ENCODE measurements at places on chromosomes 11 and 22. TPM values are rescaled to one million over a fixed set of nuclear protein-coding genes. Genes with fewer than 3 reads are reported as not detected.

GRCh38 chr11:112334381-112334780 is 73.7 kb upstream of the PLET1 start:
- no peak for DNase-seq
- H3K27ac ChIP-seq: no peak overlapping the region
- H3K27me3 ChIP-seq: no peaks in the 10 kb centered on the region
- no peaks in the 10 kb centered on the region for H3K36me3 ChIP-seq
- no peaks in the 10 kb centered on the region for H3K4me1 ChIP-seq
- no peak overlapping the region for H3K4me3 ChIP-seq

GRCh38 chr22:21766691-21767462 is 31.3 kb upstream of the YPEL1 start:
- no peaks in the 10 kb centered on the region for H3K4me1 ChIP-seq
- H3K27ac ChIP-seq: peak overlapping the region; percentile 26
- peaks cover 100% of the 10 kb centered on the region for H3K36me3 ChIP-seq
- H3K27me3 ChIP-seq: no peaks in the 10 kb centered on the region
- DNase-seq: no peak

DNA sequence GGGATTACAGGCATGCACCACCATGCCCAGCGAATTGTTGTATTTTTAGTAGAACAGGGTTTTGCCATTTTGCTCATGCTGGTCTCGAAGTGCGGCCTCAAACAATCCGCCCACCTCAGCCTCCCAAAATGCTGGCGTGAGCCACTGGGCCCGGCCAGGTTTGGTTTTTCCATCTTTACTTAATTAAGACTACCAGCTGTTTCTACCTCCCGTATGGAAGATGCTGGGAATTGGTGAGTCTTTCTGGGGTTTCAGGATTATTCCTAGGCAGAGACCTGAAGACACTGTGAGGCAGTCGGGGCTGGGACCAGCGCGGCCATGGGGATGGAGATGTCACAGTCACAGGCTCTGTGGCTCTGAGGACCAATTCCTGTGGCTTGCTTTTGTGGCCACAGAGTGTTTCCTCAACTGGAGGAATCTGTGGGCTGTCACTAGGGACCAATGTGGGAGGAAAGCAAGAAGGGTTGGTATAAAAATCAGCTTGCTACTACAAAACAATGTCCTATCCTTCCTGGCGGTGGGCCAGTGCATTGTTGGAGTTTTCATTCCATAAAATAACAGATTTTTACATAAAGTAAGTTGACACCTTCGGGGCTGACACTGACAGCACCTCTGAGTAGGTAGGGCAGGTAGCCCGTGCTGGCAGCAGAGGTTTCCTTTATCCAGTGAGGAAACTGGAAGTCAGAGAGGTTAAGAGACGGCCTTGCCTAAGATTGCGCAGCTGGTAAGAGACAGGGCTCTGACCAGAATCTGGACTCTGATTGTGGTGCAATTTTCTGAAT is 8.4 kb upstream of the FTH1 start:
- DNase-seq: no peak
- H3K4me3 ChIP-seq: no peak overlapping the region
- no peak overlapping the region for H3K27ac ChIP-seq
- peaks cover 80% of the 10 kb centered on the region for H3K4me1 ChIP-seq

GRCh38 chr11:67371189-67371910 is 2.0 kb downstream of the CLCF1 start:
- peak overlapping the region; percentile 71 for H3K4me3 ChIP-seq
- peak; percentile 64 for DNase-seq
- no peaks in the 10 kb centered on the region for H3K36me3 ChIP-seq
- H3K4me1 ChIP-seq: peaks cover 67% of the 10 kb centered on the region
- peak overlapping the region; percentile 91 for H3K27ac ChIP-seq

- peak overlapping the region; percentile 79 for H3K27ac ChIP-seq
- H3K36me3 ChIP-seq: no peaks in the 10 kb centered on the region
- H3K4me3 ChIP-seq: peak overlapping the region; percentile 51
Observed at GRCh38 chr22:44668190-44668885, 33.7 kb upstream of the PRR5 start.

DNA sequence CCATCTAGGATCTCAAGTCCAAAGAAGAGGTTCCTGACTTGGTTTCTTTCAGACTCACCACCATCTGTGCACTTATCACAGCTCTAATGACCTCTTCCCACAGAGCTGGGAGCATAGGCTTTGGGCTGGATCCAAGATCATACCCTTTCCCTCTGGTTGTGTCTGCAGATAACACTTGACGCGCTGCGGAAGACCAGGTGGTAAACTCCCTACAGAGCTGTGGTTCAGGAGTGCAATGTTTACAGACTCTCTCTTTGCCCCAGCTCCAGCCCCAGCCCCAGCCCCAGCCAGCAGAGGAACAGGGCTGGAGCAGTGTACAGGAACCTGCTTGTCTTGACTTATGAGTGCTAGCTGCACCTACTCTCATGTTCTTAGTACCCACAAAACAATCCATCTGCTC is 274.4 kb upstream of the SYN3 start:
- no peaks in the 10 kb centered on the region for H3K27me3 ChIP-seq
- no peak for DNase-seq
- H3K27ac ChIP-seq: no peak overlapping the region

DNA sequence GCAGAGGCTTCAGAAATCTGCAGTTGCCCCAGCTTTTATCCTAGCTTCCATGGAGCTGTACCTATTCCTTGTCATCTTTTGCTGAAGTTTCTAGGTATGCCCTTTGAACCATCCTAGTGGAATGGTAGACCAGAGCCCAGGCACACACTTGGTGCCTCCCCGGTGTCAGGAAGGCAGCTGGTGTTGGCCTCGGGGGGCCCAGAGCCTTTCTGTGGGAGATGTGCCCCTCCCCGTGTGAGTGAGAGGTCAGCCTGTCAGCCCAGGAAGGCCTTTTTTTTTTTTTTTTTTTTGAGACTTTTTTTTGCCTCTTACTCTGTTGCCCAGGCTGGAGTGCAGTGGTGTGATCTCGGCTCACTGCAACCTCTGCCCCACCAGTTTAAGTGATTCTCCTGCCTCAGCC is 58.4 kb downstream of the MED15 start:
- H3K36me3 ChIP-seq: peaks cover 80% of the 10 kb centered on the region
- peaks cover 60% of the 10 kb centered on the region for H3K4me1 ChIP-seq
- no peak overlapping the region for H3K4me3 ChIP-seq
- DNase-seq: no peak
- H3K27me3 ChIP-seq: no peaks in the 10 kb centered on the region
- H3K27ac ChIP-seq: peak overlapping the region; percentile 81

TSSK2 gene
- not detected for total RNA-seq

TSPAN18 gene
- 38.4 TPM for total RNA-seq

KREMEN1 gene
- 23.5 TPM for total RNA-seq

Measured in lower lobe of right lung (tissue), 2 donors.